ENCODE measurements at places on chromosomes 6 and 20. TPM values are rescaled to one million over a fixed set of nuclear protein-coding genes. Genes with fewer than 3 reads are reported as not detected.

DNA sequence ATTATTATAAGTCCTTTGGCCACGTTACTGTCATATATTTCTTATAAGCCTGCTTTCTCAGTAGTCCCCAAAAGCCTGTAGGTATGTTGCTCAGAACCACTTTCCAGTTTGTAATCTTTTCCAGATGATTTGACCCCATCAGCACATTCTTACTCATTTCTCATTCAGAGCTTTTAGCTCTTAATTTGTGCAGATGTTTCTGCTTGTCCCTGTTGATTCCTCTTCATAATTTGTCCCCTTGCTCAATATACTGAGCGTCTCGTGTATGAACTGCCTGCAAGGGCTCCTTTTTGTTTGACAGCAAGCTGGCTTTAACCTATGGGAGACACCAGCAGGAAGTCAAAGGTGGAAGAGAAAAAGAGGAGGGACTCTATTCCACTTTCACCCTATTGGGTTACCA is 733.8 kb upstream of the GJE1 start:
- no peak for DNase-seq

DNA sequence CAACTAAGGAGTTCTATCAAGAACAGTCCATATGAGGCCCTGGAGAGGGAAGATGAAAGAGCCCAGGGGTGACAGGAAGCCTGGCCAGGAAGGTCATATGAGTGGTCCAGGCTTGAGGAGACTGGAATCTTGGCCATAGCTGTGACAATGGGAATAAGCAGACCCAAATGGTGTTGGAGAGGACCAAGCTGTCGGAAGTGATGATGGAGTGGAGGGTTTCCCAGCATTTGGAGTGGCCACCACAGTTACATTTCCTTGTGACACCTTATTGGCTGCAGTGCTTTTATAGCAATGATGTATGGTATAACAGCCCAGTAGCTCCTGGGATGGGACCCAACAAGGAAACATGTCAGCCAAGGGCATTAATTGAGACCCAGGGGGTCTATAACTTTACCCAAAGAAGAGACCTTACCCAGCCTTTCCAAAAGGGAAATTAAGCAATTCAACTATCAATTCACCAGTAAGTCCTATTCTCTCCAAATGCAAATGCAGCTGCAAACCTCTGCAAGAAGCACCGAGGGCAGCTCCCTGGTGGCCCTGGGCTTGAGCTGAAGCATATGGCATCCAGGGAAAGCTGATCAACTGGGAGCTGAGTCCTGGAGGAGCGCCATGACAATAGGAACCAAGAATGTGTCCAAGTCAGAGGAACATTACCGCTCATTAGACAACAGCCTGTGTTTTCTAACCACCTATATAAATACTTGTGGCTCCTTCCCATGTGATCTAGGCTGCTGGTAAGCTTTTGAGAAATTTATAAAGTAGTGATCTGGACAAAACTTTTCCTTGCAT is 219.4 kb downstream of the SOD2 start:
- DNase-seq = peak; percentile 19

Gene LPA
- total RNA-seq = 0.03 TPM

- DNase-seq = no peak
Measured at GRCh38 chr6:127483399-127484055, 24.3 kb upstream of the KIAA0408 start.

GRCh38 chr6:23826572-23826971 is 299.4 kb upstream of the NRSN1 start:
- DNase-seq = no peak

DNA sequence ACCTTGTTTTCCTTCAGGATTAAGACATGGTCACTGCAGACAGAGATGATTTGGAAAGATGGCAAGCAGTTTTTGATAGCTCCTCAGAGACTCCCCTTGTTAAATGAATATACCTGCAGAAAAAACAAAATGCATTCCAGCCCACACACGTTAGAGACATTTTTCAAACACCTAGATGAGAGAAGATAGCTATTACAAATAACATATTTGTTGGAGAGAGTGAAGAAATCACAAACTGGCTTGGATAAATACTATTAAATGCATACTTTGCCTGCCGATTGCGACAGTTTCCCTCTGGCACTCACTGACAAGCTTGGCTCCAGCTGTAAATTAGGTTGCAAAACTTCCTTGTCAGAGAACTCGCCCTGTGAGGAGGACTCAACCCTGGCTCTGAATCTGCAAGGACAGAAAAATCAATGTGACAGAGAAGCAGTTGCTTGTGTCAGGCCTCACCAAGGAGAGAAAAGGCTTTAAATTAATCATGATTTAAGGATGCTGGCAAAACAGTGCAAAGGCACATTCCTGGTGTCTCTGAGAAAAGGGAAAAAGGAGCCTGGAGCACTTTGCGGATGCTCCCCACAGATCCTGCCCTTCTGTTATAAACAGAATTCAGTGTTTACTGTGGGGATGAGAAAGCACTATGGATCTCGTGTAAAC is 423.7 kb upstream of the MARCKS start:
- DNase-seq = peak; percentile 35

DNA sequence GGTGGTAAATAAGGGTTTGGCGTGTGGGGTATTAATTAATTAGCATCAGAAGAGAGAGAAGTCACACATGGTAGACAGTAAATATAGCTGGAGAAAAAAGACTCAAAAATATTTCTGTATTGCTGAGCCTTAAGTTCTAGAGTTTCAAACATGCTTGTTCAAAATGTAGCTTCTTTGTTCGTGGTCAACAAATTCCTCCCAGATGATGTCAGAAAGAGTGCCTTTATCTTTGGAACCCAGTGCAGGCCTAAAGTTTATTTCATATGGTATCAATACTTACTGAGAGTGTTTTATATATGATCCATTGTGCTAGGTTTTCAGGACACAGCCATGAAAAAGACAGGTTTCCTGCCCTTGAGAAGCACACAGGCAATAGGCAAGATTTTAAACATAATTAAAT is 18.3 kb downstream of the MARCKS start:
- no peak for DNase-seq

Gene FAM209B
- total RNA-seq = not detected

DNA sequence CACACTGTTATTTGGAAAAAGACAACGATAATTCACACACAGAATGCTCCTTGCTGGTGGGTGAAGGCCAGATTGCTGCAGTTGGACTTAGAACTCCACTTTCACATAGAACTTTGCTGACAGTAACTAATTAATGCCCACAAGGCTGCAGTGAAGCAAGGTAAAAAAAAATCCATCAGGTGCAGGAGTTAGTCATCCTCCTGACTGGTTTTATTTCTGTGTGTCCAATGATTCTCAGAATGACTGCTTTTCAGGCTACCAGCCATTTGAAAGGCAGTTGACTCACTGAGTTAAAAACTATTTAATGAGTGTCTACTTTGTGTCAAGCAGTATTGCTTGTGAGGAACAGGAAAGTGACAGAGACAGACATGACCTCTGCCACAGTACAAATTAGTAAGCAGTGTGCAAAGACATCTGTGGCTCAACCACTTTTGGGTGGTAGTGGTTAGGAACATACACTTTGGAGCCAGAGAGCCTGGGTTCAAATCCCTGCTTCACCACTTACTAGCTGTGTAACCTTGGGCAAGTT is 41.9 kb downstream of the ELOVL5 start:
- DNase-seq = no peak

Gene ZNF165
- total RNA-seq = 3.9 TPM
